ENCODE measurements at places on chromosomes 6 and 20.

- DNase-seq, result no peak
These were observed 82.4 kb downstream of the RNF217 start for GRCh38 chr6:125044667-125045066.

- DNase-seq, result no peak
These were observed 551.5 kb downstream of the NKAIN2 start for GRCh38 chr6:124355146-124355545.

- DNase-seq, result no peak
These were observed 28.0 kb downstream of the OSBPL2 start for GRCh38 chr20:62266340-62266739.

DNA sequence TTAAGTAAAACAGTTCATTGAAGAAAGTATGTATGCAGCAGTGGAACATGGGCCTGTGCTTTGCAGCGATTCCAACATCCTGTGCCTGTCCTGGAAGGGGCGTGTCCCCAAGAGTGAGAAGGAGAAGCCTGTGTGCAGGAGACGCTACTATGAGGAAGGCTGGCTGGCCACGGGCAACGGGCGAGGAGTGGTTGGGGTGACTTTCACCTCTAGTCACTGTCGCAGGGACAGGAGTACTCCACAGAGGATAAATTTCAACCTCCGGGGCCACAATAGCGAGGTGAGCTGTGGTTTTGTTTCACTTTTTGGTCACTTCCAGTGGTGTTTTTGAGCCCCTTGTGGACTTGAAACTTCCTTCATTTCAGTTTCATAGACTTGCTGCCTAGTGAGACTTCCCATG lies 1.7 kb downstream of the TULP4 start:
- DNase-seq, result no peak

- no peak for DNase-seq
These were observed 61.9 kb upstream of the JARID2 start for GRCh38 chr6:15183979-15184378.

DNA sequence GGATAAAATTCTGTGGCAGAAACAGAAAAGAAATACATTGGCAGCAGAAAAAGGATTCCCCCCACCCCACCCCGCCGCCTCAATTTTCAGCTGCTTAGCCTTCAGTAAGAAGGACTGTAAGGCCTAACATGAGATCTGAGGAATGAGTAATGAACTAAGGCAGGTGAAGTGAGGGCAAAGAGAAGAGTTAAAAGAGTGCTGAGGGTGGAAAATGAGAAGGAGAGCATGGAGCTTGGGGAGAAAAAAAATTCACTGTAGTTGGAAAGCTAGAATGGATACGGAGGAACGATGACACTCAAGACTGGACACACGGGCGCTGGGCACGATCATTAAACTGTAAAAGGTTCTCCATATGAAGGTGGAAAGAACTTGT lies 14.6 kb downstream of the POM121L2 start:
- no peak for DNase-seq

DNA sequence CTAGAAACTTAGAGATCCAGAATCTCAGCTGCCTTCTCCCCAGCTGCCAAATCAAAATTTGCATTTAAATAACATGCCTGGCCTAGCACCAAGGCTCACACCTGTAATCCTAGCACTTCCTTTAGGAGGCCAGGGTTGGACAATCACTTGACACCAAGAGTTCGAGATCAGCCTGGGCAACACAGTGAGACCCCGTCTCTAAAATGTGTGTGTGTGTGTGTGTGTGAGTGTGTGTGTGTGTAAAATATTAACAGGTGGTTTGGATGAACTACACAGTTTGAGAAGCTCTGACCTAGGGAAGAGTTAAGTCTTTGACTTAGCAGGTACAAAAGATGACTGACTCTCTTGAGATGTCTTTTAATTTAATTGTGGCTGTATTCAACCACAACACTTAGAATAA lies 20.2 kb upstream of the CD2AP start:
- no peak for DNase-seq

- DNase-seq, result no peak
These were observed 159.8 kb upstream of the HCRTR2 start for GRCh38 chr6:55014321-55015088.

DNA sequence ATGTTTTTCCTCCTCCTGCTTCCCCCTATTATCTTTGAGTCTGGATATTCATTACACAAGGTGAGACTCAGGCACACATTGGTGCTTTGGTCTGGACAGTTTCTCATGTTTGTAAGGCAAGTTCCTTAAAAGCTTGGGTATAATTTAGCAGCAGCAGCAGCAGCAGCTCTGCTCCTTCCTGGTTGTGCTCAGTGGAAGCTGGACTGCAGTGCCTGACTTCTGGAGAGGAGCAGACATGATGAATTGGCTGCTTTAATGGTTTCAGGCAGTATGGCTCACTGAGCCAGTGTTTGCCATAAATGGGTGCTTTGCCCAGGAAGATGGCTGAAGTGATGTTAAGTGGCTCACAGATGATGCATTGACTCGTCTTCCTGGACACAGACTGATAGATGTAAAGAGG lies 32.4 kb downstream of the SLC9A8 start:
- DNase-seq, result no peak

DNA sequence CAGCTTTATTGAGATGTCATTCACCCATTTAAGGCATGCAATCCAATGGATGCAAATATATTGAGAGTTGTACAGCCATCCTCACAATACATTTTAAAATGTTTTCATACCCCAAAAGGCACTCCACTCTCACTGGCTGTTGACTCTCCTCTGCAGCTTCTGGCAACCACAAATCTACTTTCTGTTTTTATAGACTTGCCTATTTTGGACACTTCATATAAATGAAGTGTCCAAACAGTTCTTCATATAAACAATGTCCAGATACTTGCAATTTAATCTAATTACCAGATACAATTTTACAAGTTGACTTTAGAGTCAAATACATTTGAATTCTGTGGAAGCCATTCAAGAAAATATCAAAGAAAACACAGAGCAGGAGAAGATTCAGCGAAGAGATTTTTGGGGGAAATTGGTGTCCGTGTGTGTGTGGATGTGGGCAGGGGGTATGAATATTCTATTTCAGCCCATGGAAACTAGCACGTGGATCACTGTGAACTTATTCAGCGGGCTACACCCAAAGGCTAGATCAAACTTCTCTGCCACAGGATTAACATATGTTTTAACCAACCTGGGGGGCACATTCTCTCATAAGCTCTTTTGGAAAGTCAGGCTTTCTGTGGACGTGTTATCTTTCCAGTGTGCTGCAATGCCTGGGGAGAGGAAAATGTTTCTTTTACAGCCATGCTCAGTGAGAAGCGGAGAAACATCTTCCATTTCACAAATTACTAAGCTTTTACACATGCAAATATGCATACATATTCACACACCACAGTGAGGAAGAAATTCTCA lies 73.9 kb downstream of the PLG start:
- DNase-seq, result no peak

GRCh38 chr20:60034231-60035110 lies 76.2 kb downstream of the CDH26 start:
- DNase-seq, result no peak

DNA sequence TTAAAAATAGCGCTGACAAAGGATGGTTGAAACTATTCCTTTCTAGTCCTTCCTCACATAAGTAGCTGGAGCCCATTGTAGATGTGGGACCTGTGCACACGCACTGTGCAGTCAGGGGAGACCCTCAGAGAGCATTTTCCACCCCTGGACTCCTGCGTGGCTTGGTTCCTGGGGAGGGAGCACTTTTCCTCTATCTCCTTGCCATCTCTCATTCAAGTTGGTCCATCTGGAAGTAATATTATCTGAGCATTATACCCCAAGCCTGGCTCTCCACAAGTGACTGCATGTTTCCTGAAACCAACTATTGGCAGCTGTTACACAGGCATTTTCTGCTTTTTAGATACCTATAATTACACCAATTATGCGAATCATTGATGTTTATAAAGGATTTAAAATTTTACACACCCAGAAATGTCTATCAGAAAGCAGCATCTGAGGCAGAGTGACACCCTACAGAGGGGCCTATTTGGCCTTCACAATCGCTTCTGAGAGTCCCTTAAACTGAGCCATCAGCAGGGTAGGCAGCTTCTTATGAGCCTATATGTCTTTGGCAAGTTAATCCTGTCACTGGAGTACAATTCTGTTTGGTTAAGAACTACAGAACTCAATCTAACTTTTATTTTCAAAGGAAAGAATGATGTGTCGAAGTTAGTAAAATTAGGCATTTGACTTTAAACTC lies 18.7 kb downstream of the SOX4 start:
- no peak for DNase-seq

DNA sequence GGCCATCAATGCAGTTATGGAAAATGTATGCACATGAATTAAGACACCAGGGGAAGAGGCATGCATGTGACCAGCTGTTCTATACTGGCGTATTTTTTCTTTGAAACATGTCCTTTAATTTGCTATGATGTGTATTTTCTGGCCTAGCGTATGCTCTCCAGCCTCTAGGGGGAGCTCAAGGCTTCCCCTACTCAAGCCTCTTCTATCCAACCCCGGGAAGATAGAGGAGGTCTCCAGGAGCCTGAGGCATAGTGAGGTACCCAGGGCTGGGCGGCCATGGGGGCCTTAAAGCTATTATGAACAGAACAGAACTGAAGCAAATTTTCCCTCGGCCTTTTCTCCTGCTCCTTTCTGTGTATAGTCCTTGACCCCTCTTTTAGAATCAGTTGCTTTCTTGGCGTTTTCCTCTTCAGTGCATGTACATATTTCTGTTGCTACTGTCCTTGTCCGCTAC lies 528.9 kb downstream of the MAFB start:
- DNase-seq, result no peak

- peak; percentile 35 for DNase-seq
These were observed 106.5 kb downstream of the ATP9A start for GRCh38 chr20:51661609-51662178.
